Activated naive CD8-positive, alpha-beta T cell treated with anti-CD3 and anti-CD28 coated beads, Interleukin-2, amount 50 U/mL, for 24 hours (primary cell): ENCODE measurements at places on chromosomes 2 and 18.
A peak's percentile ranks its signal among the peaks of the same experiment; 100 is the strongest.

DNA sequence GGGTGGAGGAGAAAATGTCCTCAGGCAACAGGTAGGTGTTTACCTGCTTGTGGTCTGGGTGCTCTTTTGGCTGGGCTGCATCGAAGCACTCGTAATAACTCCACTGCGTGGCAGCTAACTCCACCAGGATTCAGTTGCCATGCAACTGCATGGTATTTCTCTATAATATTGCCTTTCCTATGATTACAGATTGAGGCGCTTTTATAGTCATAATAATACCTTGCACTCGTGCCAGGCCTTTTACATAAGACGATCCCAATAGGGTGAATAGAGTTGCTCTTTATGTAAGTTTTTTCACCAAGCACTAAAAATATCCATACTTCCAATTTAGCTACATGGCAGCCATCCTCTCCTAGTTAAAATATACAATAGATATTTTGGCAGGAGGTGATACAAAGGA lies 19.7 kb upstream of the NYAP2 start:
- no peak for DNase-seq

- no peak for DNase-seq
These were observed 34.5 kb downstream of the RAB31 start for GRCh38 chr18:9742524-9743131.

DNA sequence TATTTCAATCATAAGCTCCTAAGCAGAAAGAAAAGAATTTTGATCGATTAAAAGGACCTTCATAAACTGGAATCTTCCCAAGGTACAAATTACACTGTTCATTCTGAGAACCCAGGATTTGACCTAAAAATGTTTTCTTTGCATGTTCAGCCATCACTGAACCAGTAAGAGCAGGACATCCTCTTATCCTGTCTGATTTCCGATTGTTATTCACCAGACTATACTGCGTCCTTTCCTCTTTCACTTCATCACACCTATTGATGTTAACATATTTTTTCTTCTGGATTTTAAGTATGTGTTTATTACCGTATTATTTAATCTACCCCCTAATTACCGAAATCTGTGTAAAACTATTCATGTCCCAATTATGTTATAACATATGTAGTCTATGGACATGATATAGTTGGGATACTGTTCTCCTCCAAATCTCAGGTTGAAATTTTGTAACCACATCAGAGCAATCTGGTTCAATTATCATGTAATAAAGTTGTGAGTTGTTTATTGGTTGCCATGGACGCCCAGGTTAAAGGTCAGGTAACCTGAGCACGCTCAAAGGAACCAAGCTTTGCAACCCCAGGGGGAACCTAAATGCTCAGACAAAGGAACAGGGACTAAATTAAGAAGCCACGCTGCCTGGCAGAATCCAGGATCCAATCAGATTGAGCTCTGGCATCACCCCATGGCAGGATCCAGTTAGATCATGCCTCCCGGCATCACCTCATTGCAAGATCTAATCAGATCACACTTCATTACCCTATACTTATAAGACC lies 11.6 kb upstream of the TBC1D8 start:
- DNase-seq = no peak

DNA sequence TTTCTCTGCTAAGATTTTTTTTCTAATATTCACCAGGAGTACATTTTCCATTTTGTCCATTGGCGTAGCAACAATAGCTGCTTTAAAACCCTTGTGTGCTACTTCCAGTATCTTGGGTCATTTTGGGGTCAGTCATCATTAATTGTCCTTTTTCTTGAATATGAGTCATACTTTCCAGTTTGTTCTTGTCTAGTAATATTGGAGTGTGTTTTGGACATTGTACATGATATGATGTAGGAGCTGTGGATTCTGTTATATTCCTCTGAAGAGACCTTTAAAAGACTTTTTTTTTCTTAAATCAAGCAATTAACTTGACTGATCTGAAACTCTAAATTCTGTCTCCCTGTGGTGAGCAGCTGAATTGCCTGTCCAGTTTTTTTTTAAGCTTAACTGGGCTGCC lies 40.8 kb downstream of the AGPS start:
- DNase-seq = no peak

DNA sequence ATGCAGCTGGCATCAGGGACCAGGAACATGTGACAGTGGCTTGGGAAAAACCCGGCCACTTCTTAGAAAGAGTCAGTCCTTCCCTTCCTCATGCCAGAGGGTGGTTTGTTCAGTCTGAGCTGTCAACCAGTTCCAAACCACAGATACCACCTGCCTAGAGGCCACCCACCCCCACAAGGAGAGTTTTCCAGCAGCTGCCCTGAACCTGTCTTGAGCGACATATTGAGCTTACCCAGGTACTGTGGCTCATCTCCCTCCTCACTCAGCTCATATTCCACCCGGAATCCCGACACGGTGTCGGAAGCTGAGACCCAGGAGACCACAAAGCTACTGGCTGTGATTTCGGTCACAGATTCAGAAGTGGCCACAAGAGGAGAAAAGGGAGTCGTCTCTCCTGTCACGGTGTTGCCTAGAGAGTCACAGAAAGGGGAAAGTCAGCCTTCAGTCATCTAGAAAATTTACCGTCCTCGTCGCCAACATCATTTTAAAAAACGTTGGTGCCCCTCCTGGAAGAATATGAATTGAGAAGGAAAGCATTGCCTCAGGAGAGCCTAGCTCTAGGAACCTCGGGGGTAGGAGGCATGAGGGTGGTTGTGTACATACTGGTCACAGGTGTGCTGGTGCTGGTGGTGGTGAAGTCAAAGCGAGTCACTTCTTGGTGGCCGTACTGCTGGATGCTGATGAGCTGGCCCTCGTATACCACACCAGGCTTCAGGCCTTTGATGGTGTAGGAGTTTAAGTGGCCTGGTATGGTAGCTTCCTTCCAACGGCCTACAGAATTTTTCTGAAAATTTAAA lies 26.3 kb downstream of the FN1 start:
- peak; percentile 49 for DNase-seq

DNA sequence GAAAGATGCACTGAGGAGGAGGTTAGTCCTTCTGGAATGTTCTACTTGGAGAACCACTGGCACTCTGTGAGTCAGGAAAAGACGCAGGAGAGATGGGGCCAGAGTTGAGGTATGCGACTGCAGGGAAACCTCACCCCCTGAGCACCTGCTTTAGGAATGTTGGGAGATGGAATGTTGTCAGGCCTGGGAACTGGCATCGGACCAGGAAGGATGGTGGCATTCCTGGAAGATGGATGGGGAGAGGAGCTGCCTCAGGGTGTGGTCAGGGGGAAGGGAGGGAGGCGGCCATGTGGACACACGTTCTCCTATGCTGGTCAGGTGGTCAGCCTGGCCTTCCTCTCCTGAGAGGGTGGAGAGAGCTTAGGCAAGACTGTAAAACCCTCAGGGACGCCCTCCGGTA lies 146.3 kb downstream of the CELF4 start:
- DNase-seq = no peak

GRCh38 chr2:40430776-40431599 lies 20.9 kb downstream of the SLC8A1 start:
- no peak for DNase-seq

- no peak for DNase-seq
These were observed 20.6 kb downstream of the IL1F10 start for GRCh38 chr2:113088213-113088992.

DNA sequence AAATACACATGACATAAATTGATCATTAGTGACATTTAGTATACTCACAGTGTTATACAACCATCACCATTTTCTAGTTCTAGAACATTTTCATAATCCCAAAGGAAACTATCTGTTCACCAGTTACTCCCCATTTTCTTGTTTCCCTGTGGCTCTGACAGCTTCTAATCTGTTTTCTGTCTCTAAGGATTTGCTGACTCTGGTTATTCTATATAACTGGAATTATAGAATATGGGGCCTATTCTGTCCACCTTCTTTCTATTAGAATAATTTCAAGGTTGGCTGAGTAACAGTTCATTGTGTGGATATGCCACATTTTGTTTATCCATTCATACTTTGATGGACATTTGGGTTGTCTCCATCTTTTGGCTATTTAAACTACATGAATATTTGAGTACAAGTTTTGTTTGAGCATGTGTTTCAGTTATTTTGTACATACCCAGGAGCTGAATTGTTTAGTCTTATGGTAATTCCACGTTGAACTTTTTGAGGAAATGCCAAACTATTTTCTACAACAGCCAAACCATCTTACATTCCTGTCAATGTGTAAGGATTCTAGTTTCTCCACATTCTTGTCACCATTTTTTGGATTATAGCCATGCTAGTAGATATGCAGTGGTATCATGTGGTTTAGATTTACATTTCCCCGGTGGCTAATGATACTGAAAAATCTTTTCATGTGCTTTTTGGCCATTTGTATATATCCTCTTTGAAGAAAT lies 20.5 kb downstream of the KIAA1328 start:
- DNase-seq = no peak

- DNase-seq = no peak
These were observed 4.7 kb downstream of the NMUR1 start for GRCh38 chr2:231525248-231526163.
